ENCODE measurements at places on chromosomes 1 and 21.

- no peak for DNase-seq
These were observed 381.6 kb downstream of the SIPA1L2 start for GRCh38 chr1:232248276-232248820.

DNA sequence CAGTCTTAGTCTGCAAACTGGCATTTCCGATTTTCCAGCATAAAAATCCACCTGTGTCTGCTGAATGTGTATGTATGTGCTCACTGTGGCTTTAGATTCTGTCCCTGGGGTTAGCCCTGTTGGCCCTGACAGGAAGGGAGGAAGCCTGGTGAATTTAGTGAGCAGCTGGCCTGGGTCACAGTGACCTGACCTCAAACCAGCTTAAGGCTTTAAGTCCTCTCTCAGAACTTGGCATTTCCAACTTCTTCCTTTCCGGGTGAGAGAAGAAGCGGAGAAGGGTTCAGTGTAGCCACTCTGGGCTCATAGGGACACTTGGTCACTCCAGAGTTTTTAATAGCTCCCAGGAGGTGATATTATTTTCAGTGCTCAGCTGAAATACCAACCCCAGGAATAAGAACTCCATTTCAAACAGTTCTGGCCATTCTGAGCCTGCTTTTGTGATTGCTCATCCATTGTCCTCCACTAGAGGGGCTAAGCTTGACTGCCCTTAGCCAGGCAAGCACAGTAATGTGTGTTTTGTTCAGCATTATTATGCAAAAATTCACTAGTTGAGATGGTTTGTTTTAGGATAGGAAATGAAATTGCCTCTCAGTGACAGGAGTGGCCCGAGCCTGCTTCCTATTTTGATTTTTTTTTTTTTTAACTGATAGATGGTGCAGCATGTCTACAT, 2.5 kb upstream of the OLFML3 start:
- DNase-seq = no peak

DNA sequence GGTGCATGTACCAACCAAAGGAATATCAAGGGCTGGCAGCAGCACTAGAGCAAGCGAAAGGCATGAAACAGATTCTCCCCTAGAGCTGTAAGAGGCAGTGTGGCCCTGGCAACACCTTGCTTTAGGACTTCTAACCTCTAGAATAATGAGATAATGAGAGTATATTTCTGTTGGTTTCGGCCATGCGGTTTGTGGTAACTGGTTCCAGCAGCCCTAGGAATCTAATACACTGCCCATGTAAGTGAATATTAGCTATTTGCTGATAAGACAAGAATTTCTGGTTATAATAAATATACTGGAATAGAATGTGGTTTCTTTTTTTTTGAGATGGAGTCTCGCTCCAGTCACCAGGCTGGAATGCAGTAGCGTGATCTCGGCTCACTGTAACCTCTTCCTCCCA, 199.4 kb downstream of the GABPA start:
- DNase-seq = no peak

- DNase-seq = no peak
These were observed 21.3 kb upstream of the TLCD4 start for GRCh38 chr1:95095833-95096217.

DNA sequence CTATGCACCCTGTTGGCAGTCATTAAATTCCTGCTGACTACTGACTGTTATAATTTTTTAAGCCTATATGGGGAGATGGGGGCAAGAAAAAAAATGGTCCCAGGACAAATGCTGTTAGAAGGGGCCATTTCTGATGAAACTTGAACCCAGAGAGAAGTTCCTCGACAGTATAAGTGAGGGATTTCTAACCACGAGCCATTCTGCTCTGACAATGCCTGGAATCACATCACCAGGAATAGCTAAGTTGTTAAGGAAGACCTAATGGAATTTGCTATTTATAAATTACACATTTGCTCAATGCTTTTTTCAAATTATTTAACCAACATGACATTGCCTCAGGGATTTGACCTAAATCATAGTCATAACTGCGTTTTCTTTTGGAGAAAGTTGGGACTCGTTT, 55.2 kb downstream of the LHX9 start:
- DNase-seq = no peak

DNA sequence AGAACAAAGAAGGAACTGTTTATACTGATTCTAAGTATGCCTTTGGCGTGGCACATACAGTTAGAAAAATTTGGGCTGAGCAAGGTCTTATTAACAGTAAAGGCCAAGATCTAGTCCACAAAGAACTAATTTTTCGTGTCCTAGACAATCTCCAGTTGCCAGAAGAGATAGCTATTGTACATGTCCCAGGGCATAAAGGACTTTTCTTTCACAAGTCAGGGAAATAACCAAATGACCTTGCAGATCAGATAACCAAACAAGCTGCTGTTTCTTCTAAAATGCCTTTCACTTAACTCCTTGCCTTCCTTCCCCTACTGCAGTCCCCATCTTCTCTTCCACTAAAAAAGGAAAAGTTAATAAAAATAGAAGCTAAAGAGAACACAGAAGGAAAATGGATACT, 4.0 kb downstream of the TEX50 start:
- DNase-seq = no peak

DNA sequence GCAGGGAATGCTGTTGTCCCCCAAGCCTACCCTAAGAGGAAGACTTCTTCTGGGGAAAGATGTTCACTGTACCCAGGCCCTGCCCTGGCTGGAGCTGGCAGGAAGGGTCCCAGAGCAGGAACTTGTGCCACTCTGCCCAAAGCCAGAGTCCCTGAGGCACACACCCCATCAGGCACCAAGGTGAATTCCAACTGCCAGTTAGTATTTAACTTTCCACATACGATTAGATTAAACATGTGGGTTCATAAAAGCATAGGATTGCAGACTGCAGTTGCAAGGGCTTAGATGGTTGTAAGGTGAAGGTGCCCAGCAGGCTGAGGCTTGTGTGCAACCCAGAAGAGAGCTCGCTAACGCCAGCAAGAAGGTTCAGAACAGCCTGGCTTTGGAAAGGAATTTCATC, at the start of gene KCNE2:
Gene KCNE2 (plus strand): TSS at position 274 of the 400 bp plus-strand sequence. CDS start 6,473 bp downstream, outside the sequence.
- no peak for DNase-seq

DNA sequence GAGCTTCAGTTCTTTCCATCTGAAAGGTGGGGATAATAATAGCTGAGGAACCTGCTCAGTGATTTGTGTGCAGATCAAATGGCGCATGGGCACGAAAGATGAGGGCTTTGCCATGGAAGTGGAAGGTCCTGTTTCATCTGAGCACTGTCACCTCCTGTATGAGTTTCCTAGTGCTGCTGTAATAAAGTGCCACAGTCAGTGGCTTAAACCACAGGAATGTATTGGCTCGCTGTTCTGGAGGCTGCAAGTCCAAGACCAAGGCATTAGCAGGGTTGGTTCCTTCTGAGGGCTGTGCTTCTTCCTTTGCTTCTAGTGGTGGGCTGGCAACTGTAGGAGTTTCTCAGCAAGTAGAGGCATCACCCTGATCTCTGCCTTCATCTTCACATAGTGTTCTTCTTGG, 51.1 kb upstream of the RBM15 start:
- no peak for DNase-seq

DNA sequence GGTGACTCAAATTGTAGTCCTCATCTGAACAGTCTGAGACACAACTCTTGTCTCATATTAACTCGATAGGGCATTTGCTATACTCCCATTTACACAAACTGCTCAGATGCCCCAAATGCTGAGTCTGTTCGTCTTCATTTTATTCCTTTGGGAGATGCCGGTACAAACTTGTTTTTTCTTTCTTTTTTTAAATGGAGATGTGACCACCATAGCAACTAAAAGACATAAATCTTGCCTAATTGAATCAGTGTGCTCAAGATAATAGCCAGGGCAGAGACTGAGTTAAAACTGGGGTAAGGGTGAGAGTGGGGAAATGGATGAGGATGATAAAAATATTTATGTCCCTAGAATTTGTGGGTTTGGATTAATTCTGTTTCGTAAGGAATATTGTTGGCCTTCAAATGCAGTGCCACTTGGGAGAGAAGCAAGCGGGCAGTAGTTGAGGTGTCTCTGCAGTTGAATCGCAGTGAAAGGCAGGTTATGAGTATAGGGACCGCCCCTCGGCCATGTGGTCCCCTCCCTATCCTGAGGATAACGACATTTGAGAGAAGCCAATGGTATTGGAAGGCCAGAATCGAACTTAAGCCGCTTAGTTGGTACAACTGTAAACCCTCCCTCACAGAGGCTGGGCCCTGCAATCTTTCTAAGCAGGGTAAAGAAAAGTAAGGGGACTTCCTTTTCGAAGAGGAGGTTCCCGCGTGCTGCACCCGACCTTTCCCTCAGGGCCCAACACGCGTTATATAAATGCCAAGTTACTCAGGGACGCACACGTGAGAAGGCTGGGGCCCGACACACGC, 859 bp upstream of the LRRC8B start:
- DNase-seq = peak; percentile 41

- DNase-seq = no peak
These were observed 12.2 kb downstream of the PSRC1 start for GRCh38 chr1:109270623-109271317.

DNA sequence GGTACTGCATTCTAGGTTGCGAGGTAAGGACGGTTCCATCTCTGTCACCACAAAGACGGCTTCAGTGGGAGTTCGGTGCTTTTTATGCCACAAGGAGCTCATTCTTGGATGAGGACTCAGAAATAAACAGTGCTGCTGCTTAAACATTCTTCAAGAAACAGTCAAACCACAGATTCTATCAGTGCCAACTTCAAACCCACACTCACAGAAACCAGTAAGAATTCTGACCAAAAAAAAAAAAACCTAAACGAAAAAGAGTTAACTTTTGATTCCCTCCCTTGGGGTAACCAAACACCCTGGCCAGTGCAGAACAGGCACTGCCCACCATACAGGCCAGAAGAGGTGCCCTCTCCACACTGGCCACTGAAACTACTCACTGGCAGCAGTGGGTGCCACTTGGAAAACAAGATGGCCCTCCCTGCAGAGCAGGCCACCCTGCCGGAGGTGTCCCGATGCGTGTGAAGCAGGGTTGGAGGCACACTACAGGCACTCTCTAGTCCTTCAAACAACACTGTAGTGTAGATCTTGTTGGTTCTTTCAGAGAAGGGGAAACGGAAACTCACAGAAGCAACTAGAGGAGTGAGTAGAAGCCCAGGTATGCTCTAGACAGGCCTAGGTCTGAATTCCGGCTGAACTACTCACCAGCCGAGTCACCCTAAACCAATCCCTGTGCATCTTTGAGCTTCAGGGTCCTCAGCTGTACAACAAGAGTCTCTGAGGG, 87.3 kb upstream of the TLR5 start:
- no peak for DNase-seq

DNA sequence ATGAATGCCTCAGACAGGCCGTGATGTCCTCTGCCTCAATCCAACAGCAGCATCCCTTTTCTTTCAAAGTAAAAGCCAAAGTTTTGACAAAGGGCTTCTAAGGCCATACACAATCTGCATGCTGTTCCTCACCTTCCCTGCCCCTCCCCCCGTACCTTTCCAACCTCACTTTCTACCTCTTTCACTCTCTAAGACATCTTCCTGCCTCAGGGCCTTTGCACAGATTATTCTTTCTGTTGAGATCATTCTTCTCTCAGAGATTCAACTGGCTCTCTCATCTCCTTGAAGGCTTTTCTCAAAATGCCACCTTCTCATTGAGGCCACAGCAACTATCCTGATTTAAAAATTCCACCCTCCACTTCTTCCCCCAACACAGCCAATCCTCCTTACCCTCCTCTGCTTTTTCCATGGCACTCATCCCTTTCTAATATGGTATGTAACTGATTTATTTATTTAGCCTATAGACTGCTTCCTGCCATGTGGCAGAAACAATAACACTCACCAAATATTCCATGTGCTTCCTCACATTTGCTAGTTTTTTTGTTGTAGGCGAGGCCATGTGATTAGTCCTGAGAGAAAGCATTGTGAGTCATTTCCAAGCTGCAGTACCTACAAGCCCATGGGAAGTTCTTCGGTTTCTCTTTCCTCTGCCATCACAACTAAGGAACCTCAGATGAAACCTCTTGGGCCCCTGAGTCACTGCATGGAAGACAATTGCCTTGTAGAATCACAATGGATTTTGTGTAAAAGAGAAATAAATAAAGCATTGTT, 58.7 kb upstream of the GADD45A start:
- DNase-seq = no peak

- DNase-seq = no peak
These were observed 13.9 kb upstream of the LRIG2 start for GRCh38 chr1:113058941-113059706.

DNA sequence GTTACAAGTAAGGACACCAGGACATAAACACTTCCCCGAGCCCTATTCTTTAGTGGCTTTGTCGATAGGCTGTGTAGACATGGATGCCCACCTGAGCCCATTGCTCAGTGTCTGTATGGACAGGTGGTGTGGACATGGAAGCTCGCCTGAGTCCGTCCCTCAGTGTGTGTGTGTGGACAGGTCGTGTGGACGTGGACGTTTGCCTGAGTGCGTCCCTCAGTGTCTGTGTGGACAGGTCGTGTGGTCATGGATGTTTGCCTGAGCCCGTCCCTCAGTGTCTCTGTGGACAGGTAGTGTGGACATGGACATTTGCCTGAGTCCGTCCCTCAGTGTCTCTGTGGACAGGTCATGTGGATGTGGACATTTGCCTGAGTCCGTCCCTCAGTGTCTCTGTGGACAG, 38.7 kb upstream of the COL6A2 start:
- no peak for DNase-seq

- DNase-seq = no peak
These were observed 41.4 kb downstream of the ACOT7 start for GRCh38 chr1:6352138-6352563.

DNA sequence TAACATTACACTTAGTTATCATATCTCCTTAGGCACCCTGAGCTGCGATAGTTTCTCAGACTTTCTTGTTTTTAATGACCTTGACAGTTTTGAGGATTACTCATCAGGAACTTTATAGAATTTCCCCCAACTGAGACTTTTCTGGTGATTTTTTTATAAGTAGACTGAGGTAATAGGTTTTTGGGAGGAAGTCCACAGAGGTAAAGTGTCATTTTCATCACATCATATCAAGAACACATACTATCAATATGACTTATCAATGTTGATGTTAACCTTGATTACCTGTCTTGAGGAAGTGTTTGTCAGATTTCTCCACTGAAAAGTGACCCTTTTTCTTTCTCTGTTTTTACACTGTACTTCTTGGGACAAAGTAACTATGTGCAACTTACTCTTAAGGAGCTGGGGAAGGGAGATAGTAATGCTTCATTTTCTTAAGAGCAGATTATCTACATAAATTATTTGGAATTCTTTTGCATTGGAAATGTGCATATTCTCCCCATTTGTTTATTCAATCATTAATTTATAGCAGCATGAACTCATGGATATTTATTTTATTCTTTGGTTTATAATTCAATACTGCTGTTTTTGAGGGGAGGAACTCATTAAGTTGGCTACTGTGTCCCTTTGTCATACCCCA, 72.8 kb upstream of the HSD17B7 start:
- no peak for DNase-seq

GRCh38 chr1:34346128-34346527, 169.4 kb downstream of the C1orf94 start:
- DNase-seq = no peak

GRCh38 chr1:51325878-51326755, 4.2 kb downstream of the TTC39A start:
- no peak for DNase-seq

DNA sequence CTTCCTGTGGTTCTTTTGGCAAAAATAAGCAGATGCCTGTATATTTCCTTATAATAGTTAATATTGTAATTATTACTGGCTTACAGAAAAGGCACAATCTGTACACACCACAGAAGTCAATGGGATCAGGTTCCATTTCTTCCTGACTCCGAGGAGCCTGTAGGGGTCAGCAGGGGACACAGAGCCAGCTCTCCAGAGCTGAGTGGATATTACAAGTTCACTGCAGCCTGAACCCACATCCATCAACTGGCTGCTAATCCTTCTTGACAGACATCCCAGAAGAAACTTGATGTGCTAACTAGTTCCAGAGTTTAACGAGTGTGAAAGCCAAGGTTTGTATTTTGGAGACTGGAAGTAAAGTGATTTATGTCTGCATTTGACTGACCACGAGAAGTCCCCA, 203.8 kb downstream of the LMX1A start:
- no peak for DNase-seq
